ENCODE measurements at places on chromosomes 7 and 10.

- no peak for DNase-seq
These were observed 28.2 kb downstream of the MTERF1 start for GRCh38 chr7:91852263-91852741.

GRCh38 chr10:784403-785088 lies 95.1 kb upstream of the DIP2C start:
- DNase-seq = no peak

GRCh38 chr10:25934621-25935139 lies 651 bp downstream of the MYO3A start:
- DNase-seq = no peak

GRCh38 chr10:336247-336646 lies 201.0 kb downstream of the ZMYND11 start:
- no peak for DNase-seq

DNA sequence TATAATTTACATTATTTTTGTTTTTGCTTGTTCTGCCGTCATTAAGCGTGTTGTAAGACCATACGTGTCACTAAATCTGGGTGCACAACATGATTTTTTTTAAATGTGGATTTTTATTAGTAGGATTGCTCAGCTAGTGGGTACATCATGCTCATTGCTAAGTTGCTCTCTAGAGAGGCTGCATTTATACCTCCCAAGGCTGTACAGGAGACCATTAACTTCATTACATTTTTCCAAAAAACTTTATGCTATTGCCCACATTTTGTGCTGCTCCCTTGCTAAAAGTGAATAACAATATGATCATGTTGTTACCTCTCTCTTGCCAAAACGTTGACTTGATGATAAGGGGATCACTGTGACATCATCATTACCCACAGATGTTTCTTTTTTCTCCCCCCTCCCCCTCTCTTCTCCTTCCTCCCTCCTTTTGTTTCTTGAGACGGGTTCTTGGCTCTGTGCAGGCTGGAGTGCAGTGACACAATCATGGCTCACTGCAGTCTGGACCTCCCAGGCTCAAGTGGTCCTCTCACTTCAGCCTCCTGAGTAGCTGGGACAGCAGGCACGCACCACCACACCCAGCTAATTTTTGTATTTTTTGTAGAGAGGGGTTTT lies 65.1 kb downstream of the BMPR1A start:
- DNase-seq = no peak

DNA sequence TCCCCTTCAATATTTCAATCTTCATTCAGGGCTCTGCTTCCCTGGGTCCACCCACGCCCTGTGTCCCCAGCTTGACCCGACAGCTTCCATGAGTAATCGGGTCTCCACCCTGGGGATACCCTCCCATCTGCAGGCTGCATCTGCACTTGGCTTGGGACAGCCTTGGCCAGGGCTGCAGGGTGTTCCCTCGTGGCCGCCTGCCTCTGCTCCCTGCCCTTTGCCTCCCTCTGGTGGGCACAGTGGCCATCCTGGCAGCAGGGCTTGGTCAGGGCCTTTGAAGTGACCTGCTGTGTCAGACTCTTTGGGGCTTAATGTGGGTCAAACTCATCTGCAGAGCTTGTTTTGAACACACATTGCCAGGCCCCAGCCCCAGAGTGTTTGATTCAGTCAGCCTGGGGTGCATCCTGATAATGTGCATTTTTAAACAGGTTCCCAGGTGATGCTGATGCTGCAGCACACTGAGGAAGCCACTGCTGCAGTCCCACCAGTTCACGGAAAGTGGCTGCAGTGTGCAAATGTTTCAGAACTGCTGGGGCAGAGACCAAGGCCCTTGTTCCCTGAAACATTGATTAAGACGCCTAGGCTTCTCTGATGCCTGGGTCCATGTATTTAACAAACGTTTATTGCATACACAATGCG lies 80.7 kb upstream of the SEC61G start:
- no peak for DNase-seq

GRCh38 chr10:124289851-124290795 lies 128.6 kb downstream of the OAT start:
- DNase-seq = no peak

DNA sequence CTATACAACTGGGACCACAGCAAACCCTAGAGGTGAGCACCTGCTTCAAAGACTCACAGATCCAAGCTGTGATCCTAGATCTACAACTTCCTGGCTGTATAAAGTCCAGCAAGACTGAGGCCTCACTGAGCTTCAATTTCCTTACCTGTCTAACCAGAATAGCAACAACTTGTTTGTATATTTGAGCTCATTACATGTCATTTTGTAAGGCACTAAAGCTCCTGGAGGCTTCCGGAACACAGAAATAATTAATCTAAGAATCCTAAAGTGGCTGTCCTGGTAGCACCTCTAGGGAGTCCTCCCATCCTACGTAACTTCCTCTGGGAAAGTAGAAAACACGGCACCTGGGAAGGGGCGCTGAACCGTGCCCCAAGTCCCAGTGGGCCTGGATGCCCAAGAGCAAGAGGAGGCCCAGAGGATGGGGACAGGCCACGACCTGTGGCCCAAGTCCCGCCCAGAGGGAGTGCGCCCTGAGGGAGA lies 39.4 kb downstream of the HK1 start:
- no peak for DNase-seq

DNA sequence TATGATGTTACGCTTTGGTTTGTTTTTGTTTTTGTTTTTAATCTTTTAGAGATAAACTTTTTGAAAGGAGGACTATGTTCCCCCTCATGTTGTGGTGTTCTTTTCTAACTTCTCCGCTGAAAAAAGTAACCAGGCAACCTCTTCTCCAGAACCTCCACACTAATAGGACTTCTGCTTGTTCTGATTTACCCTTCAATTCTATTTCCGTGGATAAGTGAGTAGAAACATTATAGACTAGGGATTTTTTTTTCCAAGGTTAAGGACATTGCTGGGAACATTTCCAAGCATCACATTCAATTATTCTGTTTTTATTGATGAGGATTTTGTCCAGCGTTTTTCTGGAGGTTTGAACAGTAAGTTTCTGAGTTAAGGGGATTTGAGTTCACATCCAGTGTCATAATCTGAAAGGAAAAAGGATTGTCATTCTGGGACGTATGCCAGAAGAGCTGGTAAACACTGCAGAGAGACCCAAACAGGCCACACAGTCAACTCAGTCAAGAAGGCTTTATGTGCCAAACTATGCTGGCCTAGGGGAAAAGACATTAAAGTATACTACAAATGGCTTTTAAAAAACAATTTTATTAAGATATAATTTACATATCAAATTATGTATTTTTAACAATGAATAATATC lies 28.3 kb upstream of the RALA start:
- no peak for DNase-seq

- DNase-seq = no peak
These were observed 69.5 kb upstream of the LOXL4 start for GRCh38 chr10:98337484-98337883.

DNA sequence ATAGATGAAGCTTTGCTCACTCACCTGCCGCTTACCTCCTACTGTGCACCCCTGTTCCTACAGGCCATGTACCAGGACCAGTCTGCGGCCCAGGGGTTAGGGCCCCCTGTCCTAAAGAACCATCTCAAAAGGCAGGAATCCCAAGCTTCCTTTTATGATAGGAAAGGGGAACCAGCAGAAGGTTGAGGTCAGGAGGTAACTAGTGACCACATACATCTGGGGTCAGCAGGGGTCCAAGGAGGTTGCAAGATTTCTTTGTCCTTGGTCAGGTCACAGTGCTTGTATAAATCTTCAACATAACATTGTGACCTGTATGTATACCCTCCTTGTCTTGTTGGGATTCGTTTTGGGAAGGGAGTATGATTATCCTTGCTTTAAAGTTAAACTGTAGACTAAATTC lies 73.8 kb downstream of the OAT start:
- no peak for DNase-seq

DNA sequence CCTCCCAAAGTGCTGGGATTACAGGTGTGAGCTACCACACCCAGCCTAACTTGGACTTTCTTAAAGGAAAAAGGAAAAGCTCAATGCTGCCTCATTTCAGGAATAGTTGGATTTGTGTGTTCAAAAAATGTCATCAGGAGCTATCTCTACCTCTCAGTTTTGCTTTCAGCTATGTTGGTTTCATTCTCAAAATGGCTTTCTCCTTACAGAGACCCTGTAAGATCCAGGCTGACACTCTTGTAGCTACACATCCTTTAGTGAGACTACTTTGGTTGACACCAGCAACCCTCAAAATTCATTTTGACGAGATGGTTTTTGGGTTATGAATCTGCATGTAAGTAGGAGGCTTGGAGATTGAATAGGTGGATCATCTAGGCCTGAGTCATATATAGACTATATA lies 269.7 kb upstream of the SORCS1 start:
- DNase-seq = no peak

- DNase-seq = no peak
These were observed 1.4 kb upstream of the SLC25A28 start for GRCh38 chr10:99621454-99622251.

DNA sequence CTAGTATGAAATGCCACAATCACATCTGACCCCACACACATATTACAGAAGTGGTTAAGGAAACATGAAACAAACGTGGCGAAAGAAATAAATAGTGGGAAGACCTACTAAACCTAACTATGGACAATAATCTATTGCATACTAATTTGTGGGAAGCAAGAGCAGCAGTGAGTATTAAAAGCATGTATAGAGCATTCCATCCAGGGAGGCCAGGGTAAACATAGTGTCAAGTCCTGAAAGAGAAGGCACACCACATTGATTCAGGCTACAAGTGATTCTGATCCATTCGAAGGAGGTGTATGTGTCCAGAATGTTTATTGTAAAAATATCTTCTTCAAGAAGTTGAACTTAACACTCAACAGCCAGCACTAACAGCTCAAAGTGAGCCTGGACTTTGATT lies 29.2 kb downstream of the CACNA2D1 start:
- DNase-seq = no peak

DNA sequence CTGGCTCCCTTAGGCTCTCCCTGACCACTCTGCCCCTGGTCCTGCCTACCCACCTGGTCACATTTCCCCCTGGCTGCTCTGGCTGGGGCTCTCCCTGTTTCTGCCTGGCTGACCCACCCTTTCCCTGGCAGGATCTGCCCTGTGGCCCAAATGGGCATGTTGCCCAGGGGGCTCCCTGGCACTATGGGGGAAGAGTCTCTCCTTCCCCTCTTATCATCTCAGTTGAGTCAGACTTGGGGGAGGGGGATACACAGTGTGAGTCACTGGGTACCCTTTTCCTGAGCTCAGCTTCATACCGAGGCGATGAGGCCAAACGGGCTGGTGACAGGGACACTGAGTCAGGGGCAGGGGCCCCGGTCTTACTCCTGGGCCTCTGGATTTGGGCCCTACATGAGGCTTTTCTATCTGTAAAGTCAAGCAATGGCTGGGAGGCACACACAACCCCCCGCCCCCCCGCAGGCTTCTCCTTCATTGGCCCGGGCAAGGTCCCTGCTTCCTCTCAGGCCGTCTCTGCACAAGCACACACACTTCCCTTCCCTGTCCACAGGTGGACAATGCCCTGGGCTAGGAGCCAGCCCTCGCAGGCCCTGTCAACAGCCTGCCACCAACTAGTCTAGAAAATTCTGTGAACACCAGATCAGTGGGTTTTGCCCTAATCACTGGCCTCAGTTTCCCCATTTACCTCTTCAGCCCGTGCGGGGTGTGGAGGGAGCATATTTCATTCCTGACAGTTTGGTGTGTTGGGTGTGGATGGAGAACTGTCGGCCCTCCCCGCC lies 627 bp upstream of the FLNC start:
- no peak for DNase-seq

DNA sequence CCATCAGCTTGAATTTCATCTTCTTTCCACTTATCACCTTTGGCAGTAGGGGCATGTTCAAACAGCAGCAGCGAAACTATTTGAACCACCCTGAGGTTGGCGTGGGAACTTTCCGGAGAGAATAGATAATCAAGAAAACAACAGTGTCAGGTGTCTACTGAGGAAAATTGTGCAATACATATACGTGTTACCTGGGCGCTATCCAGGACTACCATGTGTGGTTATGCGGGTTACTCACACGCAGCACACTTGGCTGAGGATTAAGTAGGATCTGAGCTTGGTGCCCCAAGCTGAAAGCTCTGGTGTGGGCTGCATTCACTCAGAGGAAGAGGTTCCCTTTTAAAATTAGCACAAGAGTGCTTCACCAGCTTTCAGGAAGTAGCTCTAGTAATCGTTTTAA lies 8.8 kb upstream of the ABI1 start:
- DNase-seq = no peak

GRCh38 chr7:153524070-153524601 lies 528.1 kb upstream of the DPP6 start:
- DNase-seq = no peak

DNA sequence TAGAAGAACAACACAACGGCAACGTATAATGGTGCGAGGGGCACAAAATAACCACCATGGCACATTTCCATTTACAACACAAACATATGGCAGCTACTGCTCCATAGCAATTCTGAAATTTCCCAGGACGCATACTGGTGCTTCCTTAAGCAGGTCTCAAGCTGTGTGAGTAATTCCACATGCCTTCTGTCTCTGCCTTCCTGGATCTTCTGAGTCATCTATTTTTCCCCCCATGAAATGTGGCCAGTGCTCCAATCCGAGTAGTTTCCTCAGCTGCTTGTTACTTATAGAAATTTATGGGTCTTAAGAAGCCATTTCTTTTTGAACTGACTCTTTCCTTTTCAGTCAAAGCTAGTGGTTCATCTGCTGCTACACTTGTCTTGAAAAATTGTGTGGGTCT lies 256.6 kb upstream of the KLF6 start:
- no peak for DNase-seq

DNA sequence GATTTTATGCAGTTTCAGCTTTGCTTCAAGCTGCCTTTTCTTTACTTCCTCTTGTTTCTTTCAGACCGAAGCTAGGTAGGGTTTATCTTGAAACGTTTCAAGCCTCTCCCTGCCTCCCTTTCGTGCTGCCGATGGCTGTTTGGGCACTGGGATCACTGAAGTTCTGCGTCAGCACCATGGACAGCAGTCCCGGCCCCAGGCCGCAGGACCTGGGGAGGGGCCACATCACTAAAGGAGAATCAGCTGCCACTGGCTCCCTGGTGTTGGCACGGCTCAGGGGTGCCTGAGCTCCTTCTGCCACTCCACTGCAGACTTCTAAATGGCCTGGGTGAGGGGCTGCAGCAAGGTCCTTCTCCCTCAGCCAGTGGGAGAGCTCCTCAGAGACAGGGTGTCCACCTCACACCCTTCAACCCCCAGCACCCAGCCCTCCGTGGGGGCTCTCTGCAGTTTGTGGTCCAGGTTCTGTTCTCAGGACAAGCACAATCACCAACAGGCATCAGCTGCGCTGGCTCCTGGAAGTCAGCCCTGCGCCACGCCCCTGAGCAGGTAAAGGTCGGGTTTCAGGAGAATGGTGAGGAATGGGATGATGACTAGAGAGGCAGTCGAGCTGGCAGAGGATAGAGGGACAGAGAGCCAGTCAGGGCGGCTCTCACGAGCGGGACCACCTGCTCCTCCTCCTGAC lies 387.2 kb downstream of the TCERG1L start:
- DNase-seq = no peak

DNA sequence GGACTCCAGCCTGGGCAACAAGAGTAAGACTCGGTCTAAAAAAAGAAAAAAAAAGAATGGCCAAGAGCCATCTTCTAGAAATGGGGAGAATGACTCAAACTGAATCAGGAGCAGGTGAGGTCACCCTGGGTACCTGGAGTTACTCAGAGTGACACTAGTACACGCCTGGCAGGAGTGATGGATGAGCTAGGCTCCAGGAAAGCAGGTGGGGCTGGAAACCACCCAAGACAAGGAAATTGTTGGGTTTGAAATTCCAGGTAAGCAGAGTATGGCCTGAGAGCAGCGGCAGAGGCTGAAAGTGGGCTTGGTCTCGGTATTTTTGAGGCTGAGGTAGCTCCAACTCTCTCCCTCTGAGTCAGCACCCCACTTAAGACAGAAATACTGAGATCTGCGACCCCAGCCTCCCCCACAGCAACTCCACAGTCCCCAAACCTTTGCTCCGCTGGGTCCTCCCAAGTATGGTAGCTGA lies 18.5 kb downstream of the DDIT4 start:
- DNase-seq = no peak
